ENCODE measurements at places on chromosomes 16 and 17. TPM values are rescaled to one million over a fixed set of nuclear protein-coding genes. Genes with fewer than 3 reads are reported as not detected.

DNA sequence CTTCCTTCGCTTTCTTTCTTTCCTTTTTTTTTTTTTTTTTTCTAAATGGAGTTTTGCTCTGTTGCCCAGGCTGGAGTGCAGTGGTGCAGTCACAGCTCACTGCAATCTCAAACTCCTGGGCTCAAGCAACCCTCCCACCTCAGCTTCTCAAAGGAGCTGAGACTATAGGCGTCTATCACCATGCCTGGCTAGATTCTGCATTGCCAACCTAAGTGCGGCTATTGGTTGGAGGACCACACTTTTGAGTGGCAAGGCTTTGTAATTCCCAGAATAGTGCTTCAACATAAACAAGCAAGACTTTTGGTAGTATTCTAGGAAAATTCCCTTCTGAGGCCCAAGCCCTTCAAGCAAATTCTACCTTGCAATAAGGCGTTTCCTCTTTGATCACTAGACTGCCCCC lies 107.8 kb downstream of the YPEL2 start:
- DNase-seq, result no peak

DNA sequence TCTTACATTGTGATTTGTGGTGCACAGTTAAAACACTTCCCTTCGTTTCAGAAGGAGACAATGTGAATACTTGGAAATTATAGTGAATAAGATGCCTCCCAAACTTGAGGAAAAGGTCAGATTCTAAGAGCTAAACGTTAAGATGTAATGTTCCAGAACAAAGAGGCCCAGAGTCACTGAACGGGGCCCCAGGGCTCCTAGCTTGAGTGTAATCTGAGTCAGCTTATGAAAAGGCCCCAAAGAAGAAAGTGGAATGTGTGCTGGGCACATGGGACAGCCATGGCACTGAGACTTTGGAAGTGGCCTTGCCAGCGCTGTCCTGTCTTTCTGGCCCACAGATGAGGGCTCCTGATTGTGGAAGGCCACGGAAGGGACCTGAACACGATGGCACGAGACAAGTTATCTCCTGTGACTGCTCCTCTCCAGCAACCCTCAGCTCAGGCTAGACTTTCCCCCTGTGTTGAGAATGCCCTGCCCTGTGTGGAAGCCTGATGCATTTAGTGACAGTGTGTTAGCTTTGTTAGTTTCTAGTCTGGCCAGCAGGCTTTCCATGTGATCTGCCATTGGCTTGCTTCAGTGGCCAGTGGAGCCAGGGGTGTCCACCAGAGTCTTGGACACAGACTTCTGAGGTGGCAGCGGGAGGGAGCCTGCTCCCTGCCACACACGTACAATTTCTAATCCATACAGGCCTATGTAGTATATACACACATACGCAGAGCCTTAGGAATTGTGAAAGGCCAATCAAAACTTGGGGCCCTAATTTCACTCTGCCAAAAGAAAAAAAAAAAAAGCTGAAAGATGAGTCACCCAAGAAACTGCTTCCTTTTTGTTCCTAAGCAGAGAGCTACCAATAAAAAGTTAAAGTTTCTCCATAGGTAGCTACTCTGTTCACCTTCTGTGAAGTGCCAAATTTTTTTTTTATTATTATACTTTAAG lies 13.1 kb downstream of the SPATA33 start:
- DNase-seq, result no peak

- DNase-seq, result no peak
These were observed 117.0 kb downstream of the METRNL start for GRCh38 chr17:83196366-83196765.

DNA sequence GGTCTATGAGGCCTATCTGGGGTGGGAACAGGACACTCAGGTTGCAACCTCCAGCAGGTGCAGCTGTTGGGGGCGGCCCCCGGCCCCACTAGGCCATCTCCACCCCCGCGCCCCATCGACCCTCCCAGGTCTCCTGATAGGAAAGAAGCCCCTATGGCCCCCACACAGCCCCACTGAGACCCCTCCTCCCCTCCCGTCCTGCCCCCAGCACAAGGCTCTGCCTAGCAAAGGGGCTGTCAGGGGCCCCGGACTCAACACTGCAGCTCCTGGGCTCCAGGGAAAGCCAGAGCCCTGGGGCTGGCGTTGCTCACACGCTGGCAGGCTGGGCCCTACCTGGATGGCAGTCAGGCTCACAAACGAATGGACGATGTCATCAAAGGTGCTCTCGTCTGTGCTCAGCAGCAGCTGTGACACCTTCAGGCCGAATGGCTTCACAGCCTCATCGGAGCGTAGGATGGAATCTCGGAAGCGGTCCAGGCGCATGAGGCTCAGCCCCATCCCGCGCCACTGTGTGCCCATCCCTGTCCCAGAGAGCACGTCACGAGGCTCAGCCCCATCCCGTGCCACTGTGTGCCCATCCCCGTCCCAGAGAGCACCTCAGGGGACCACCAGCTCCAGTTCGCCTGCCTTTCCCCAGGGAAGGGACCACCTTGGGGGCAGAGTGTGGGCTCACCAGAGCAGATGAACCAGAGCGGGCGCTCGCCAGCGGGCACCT lies 7.3 kb downstream of the FASN start:
- no peak for DNase-seq

- no peak for DNase-seq
These were observed 32.9 kb upstream of the SRSF1 start for GRCh38 chr17:58039975-58040374.

DNA sequence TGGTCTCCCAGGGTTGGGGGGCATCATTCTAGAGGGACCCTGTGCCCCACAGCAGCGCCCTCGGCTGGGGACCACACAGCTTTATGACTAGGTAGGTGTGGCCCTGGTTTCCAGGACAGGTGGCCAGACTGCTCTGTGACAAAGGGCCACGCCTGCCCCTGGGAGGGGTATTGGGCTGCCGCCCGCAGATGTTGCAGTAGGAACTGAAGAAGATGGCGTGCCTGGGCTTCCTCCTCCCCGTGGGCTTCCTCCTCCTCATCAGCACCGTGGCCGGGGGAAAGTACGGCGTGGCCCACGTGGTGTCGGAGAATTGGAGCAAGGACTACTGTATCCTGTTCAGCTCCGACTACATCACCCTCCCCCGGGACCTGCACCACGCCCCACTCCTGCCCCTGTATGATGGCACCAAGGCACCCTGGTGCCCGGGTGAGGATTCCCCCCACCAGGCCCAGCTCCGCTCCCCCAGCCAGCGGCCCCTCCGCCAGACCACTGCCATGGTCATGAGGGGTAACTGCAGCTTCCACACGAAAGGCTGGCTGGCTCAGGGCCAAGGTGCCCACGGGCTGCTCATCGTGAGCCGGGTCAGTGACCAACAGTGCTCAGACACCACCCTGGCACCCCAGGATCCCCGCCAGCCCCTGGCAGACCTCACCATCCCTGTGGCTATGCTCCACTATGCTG lies at the start of gene SPPL2C:
Gene SPPL2C, plus strand, starts transcription at position 187 of the 681 bp plus-strand sequence. Its CDS starts 26 bp downstream, at position 213.
- DNase-seq, result no peak

- DNase-seq, result no peak
These were observed 727.4 kb upstream of the CA10 start for GRCh38 chr17:52885882-52886281.

Gene ZNF598
- 2.7 TPM for polyA plus RNA-seq

Gene ABI3
- polyA plus RNA-seq, result 6.0 TPM

Gene ANKRD40CL
- not detected for polyA plus RNA-seq

Gene PYDC1
- polyA plus RNA-seq, result not detected

Gene GAS7
- polyA plus RNA-seq, result 0.79 TPM

Gene RBFOX1
- not detected for polyA plus RNA-seq

Data from liver (tissue), 10 donors.